ENCODE measurements at places on chromosomes 3 and 15. TPM values are rescaled to one million over a fixed set of nuclear protein-coding genes. Genes with fewer than 3 reads are reported as not detected.

DNA sequence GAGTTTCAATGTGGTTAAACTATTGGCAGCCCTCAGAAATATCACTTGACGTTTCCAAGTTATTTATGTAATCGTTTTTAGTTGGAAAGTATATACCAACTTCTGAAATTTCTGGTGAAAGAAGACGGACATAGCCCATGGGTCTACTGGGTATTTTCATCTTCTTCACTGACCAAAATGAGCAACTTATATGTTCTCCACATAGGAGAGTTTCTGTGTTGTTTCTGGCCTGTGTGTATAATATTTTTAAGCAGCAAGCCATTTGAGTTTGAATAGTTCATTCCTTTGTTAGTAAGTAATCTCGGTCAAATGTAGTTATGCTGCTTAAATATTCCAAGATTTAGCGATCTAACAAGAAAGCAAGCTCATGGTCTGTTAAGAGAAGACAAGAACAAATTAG lies 57.3 kb downstream of the ADAMTSL3 start:
- DNase-seq = no peak

DNA sequence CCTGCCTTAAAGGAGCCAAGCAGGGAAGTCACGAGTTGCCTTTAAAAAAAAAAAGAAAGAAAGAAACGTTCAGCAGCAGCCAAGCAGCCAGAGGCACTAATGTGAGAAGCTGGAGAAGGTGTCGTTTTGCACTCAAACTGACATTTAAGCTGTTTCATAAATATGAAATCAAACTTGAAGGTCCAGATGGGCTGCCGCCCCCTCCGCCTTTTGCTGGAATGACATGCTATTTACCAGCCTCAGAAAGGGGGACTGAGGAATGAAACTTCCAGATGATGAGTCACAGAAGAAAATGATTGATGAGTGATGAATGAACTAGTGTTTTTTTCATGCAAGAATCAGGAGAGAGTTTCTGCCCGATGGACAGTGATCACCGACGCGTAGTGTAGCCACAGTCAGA lies 396.8 kb downstream of the IGSF11 start:
- DNase-seq = no peak

DNA sequence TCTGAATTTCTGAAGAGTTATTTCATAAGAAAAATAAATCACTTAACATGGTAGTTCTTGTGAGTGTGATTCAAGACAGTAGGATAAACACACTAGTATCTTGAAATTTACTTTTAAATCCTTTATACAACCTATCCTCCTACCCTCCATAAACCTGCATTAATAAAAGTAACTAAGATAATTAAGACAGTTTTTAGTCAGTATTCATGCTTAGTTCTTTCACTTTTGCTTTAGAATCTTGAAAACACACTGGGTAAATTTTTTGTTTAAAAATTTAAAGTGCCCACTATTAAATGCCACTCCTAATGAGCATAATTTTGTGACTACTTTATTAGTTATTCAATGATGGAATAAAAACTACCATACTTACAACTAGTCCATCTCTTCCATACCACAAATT lies 28.8 kb downstream of the GOLIM4 start:
- DNase-seq = no peak

- DNase-seq = no peak
These were observed 58.3 kb upstream of the TSEN2 start for GRCh38 chr3:12425850-12426579.

DNA sequence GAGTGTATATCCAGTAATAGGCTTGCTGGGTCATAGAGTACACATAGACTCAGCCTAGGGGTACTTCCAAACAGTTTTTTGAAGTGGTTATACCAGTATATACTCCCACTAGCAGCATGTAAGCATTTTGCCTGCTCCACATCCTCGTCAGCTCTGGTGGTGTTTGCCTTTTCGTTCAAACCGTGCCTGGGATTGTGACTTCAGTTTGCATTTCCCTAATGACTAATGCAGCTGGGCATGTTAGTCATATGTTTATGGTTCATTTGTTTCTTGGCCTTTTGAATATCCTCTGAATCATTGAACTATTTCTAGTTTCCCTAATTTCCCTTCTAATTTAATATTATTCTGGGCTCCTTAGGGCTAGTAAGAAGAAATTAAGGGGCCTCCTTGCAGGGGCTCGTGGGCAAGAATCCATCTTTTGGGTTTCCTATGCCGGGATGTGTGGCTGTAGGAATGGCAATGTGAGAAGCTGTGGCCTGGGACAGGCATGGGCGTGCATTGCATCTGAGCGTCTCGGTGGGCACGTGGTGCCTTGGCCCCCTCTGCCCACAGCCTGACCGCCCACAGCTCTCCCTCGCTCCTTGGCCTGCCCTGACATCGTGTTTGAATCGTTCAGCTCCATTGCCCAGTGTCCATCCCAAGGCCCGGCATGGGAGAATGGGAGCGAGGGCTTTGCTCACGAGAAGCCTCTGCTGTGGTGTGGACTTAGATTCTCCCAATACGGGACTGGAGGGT lies 26.4 kb downstream of the FAH start:
- DNase-seq = no peak

DNA sequence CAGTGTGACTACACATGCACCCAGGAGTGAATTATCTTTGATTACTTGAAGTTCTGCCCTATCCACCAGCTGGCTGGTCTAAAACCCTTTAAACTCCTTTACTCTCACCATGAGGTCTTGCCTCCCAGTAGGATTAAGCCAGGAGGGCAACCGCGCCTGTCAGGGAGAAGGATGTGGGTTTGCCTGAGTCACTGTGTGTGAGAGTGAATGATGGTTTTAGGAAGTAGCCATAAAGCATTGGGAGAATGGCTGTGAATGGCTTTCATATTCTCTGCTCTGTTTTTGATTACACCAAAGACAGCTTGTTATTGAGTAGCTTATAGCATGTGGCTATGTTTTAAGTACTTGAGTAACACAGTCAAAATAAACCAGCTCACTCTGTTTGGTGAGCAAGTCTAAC lies 637.7 kb upstream of the TBL1XR1 start:
- no peak for DNase-seq

- no peak for DNase-seq
These were observed 12.5 kb downstream of the ZPLD1 start for GRCh38 chr3:102447272-102447671.

DNA sequence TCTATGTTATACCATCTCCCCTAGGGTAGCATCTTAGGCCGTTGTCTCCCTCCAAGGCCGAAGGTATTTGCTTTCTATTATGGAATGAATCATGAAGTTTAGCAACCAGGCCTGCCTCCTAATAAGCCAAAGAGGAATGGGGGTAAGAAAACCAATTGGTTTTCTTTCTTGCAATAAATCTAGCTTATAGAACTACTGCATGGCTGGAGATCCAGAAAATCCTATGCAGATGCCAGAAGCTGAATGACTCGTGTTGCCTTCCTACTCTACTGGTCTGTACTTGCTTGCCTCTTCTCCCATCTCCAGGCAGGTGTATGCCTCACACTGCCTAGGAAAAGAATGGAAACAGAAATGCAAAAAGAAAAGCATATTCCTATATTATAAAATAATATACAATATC lies 31.1 kb upstream of the IL16 start:
- no peak for DNase-seq

DNA sequence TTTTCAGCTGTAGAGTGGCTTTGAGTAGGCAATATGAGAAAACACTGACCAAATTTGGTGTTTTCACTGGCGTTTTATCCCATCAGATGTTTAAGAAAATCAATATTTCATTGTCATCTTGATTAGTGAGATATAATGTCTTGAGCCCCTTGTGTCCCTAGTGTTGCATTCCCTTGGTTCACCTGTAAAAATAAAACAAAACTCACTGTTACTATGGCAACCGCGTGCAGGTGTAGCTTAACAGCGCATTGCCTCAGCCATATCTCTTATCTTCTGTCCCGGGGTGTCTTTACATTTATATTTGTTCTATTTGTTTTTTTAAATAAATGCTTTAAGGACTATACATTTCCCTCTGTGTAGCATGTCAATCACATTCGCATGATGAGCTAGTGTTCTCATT lies 551.6 kb downstream of the ZIC1 start:
- no peak for DNase-seq

DNA sequence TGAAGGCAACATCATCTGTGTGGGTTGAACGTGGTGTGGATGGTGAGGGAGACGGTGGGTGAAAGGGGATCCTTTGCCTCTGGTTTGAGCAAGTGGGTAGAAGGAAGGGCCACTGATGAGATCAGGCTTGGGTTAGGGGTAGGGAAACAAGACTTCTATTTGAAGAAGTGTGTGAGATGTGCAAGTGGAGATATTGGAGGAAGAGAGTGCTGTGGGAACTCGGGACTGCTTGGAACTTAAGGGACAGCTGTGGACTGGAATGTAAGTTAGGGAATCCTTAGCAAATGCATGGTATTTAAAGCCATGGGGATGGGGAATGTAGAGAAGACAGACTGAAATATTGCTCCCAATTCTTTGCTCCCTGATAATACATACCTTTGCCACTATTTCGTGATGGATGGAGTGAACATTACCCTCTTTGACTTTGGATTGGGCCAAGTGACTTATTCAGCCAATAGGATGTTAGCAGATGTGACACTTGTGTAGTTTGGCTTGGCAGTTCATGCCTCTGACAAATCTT lies 30.2 kb upstream of the AMOTL2 start:
- DNase-seq = no peak

GRCh38 chr15:92797168-92798052 lies 102.7 kb upstream of the CHD2 start:
- no peak for DNase-seq

- DNase-seq = no peak
These were observed 86.3 kb downstream of the ARNT2 start for GRCh38 chr15:80490431-80490990.

Gene ANKRD28
- polyA plus RNA-seq = 5.7 TPM

Gene CALML4
- 13.2 TPM for polyA plus RNA-seq

Gene ST8SIA2
- not detected for polyA plus RNA-seq

Gene SLC6A6
- polyA plus RNA-seq = 14.2 TPM

Gene CHCHD6
- 13.1 TPM for polyA plus RNA-seq

Gene IRAK2
- polyA plus RNA-seq = 2.7 TPM

Gene RARB
- polyA plus RNA-seq = 1.9 TPM

Gene PLAAT1
- not detected for polyA plus RNA-seq

Measured in spleen (tissue), 13 donors.